Right renal cortex interstitium (tissue), 3 donors: ENCODE measurements at places on chromosomes 13 and 19.

DNA sequence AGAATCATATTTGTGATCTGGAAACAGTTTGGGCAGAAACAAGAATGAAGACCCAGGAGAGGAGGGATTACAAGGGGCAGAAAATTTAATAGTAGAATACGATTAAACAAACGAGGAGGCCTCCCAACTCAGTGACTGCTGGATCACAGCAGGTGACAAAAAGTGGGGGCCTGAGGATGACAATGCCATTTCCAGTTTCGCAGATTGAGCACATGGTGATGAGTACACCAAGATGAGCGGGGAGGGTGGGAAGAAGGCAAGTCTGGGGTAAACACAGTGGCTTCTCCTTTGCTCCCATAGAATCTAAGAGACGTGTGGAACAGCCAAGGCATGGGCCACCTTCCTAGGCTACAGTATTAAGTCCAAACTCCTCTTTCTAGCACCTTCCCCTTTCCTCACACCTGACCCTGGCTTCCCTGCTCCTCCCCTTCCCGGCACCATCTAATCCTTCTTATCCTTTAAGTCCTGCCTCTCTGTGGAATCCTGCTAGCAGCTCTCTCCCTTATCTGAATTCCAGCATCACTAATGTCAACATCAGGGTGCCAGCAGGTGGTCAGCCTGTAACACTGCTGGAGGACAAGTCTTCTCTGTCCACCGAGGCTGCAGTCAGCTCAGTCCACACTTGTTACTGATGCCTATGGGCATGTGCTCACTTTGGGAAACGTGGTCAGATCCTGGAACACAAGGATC lies 13.5 kb downstream of the ATP7B start:
- DNase-seq, result no peak

- no peak for DNase-seq
These were observed 43.9 kb downstream of the SIAH3 start for GRCh38 chr13:45807520-45808099.

- no peak for DNase-seq
These were observed 3.4 kb upstream of the GRWD1 start for GRCh38 chr19:48442116-48443035.

DNA sequence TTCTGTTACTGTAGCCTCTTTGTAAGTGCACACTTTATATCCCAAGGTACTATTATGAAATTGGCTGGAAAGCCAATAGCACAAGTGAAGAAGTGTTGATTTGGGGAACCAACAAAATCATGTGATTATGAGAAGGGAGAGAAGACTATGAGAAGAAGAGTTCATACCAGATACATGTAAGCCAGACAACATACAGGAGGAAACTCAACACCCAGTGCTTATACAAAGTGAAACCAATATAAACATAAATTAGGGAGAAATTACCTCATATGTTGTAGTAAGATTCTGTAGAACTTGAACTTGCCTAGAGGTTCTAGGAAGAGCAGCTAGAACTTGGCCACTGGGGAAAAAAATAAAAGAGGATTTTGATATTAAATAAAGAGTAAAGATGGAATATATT lies 17.4 kb downstream of the CPB2 start:
- DNase-seq, result no peak

GRCh38 chr13:59259165-59260000 lies 904.3 kb downstream of the DIAPH3 start:
- no peak for DNase-seq

DNA sequence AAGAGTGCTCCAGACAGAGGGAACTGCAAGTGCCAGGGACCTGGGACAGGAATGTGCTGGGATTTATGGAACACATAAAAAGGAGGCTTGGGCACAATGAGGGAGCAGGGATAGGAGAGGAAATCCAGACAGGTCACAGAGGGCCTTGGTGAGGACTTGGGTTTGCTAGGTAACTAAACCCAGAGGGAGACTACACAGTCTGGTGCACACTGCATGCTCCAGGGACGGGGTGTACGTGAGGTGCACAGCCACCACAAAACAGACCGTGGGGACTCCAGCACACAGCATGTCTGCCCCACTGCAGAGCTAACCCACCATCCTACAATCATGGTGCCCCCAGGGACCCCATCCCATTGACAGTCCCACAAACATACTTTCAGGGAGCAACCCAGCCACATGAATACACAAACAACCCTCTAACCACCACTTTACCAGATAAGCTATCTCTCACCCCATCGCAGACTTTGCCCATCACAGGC lies 5.5 kb upstream of the ZFP36 start:
- no peak for DNase-seq

- no peak for DNase-seq
These were observed 204.3 kb upstream of the IPO5 start for GRCh38 chr13:97749174-97749573.

- no peak for DNase-seq
These were observed 5.5 kb downstream of the DPP9 start for GRCh38 chr19:4717966-4718701.

DNA sequence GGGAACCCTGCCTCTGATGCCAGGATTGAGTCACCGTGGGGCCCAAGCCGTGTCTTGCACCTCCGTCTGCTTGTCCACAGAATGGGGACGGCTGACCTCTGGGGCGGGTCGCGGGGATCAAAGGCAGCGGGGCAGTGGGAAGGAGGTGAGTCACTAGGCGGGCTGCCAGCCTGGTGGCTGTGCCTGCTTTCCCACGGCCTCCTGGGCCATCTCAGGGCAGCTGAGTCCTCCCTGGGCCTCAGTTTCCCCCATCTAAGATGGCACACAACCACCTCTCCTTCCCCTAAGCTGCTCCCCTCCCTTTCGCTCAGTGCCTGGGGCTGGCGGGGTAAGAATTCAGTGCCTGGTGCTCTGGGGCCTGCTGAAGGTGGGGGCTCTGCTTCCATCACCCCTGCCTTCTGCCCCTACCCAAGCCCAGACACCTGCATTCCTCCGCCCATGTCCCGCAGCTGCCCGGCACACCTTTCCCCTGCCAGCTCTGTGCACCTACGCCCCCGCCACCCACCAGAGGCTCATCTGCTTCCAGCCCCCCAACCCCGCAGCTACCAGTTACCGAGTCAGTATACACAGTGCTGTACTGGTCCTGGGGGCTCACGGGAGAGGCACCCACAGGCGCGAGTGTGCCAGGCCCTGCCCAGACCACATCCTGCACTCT lies 3.5 kb downstream of the MKNK2 start:
- DNase-seq, result no peak

DNA sequence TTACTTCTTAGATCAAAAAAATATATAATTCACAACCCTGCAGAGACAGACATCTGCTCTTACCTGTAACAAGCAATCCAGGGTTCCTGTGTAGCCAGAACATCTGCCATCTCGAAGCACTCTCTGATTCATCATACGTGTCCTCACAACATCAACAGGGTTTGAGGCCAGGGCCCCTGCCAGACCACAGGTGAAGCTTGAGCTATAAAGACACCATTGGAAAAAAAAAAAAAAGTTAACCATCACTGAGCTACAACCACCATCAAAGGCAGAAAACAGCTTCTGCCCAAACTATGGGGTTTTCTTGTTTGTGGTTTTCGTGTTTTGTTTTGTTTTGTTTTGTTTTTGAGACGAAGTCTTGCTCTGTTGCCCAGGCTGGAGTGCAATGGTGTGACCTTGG lies 19.3 kb downstream of the SLC25A30 start:
- DNase-seq, result no peak

- no peak for DNase-seq
These were observed 848 bp downstream of the C19orf44 start for GRCh38 chr19:16497042-16497441.

DNA sequence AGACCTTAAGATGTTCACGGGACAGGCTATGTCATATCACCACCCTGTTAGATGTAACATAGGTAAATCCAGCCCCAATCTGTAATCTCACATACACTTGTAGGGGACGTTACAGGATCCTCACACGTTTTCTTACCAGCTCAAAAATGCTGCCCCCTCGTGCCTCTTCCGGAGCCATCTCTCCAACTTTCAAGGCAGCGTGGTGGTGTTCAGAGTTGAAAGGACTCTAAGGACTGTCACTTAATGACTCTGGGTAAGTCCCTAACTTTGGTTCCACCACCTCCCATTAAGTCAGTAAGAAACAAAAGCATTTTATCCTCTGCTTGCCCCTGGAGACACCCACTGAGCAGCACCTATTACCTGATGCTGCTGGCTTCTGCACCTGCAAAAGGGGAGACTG lies 4.4 kb downstream of the MED26 start:
- DNase-seq, result no peak

GRCh38 chr19:17966550-17967256 lies at the start of gene KCNN1:
TSS of gene KCNN1 (plus strand) at chr19:17967107. CDS start at chr19:17973889, 6,782 bp downstream.
- DNase-seq, result no peak

DNA sequence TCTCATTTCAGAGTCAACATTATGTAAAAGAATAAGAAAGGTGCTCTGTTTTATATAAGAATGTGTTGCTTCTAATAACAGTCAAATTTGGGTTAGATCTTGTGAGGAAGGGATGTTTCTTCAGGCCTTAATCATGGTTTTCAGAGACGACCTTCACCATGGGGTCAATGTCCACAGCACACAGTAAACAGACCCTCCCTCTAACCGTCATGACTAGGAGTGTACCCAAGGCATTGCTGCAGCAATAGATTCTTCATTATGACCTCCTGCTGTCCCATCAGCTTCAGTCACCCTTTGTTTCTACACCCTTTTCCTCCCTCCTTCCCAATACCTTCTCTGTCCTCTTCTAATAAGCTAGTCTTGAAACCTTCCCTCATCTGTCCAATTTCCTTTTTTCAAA lies 15.7 kb downstream of the SERPINE3 start:
- no peak for DNase-seq

DNA sequence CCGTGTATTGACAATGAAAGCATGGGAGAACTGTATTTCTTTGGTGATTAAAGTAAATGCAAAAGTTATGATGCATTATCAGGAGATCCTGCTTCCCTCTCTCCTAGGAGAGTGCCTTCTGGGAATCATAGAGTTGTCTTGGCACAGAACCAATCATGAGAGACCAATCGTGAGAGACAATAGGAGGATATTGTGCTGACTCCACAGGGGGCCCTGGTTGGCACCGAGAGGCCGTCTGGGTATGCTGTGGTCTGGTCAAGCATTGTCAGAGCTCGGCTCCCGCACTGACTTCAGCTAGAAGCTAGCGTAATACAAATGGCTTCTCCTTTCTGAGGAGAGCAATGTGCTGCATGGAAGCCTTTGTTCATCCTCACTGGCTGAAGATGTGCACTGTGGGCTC lies 131.5 kb upstream of the GJB6 start:
- DNase-seq, result no peak

DNA sequence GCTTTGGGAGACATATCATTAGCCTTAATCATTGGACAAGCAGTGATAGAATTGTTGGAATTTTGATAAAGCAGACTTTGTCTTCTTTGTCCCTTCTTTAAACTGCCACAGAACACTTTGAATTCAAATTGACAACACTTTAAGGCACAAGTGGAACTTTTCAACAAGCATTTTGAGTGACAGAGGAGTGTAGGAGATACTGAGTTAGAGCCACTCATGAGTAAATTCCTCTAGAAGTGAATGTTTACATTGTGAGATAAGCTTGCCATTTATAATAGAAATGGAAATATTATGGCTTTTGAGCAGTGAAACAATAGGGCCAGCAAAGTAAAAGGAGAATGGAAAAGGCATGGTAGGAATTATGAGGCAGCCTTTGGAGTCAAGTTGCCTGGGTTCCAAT lies 515.8 kb downstream of the SLITRK6 start:
- no peak for DNase-seq
